ENCODE measurements at places on chromosomes 1 and 21.

GRCh38 chr1:204834336-204834735, 36.3 kb upstream of the NFASC start:
- DNase-seq = no peak

GRCh38 chr21:27498025-27498424, 531.1 kb upstream of the ADAMTS5 start:
- DNase-seq = no peak

- no peak for DNase-seq
Measured at GRCh38 chr21:31660591-31660990, 1.1 kb downstream of the SOD1 start.

GRCh38 chr1:37284053-37284452, 190.3 kb upstream of the ZC3H12A start:
- DNase-seq = no peak

DNA sequence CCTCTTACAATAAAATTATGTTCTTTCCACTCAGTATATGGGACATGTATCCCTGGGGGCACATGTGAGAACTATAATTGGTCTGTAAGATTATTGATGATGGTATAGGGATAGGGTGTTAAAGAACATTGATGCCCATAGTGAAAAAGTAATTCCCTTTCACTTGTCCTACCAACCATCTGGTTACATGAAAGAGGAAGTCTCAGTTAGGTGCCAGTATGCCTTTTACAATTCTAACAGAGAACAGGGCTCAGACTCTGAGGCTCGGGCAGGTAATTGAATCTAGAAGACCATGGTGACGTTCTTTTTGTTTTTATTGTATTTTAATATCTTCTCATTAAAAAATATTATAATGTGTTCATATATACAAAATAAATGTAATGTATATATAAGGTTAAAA, 113.6 kb downstream of the FGGY start:
- DNase-seq = no peak

GRCh38 chr1:3658231-3658615, 5.9 kb downstream of the TP73 start:
- no peak for DNase-seq

GRCh38 chr1:172885971-172886370, 164.8 kb downstream of the TNFSF18 start:
- DNase-seq = no peak

- DNase-seq = no peak
Measured at GRCh38 chr1:113217447-113218208, 144.6 kb downstream of the LRIG2 start.

- DNase-seq = no peak
Measured at GRCh38 chr1:171597203-171597602, 24.8 kb upstream of the MYOCOS start.

DNA sequence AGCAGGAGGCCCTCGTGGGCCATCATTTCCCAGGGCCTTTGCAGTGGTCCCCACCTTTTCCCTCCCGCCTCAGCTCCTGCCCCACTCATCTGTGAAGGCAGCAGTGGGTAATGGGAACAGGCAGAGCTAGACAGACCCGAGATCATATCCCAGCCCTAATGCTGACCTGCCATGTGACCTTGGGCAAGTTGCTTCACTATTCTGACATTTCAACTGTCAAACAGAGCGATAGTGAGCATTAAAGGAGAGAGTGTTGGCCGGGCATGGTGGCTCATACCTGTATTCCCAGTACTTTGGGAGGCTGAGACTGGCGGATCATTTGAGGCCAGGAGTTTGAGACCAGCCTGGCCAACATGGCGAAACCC, 51.7 kb downstream of the RPS6KA1 start:
- DNase-seq = no peak

- no peak for DNase-seq
Measured at GRCh38 chr21:42012763-42013329, 2.7 kb upstream of the ZBTB21 start.

GRCh38 chr1:31703431-31704270, at the start of gene COL16A1:
COL16A1 (minus strand) TSS chr1:31704017; CDS start chr1:31702193, 1,824 bp downstream.
- no peak for DNase-seq

DNA sequence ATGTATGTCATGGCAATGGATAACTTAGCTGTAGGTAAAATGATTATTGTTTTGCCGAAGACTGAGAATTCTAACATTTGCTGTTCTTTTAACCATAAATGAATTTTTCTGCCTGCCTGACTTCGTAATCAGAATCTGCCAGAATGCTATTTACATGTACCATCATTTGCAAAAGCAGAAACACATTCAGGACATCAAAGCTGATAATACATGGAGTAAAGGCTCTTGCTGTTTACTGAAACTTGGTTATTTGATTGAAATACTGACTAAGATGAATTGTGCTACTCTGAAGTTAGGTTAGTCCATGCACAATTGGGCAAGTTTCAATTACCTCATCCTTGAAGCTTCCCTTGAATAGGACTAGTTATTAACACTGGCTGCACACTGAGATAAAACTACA, 293.8 kb downstream of the PLA2G4A start:
- DNase-seq = no peak

GRCh38 chr21:31282095-31282709, 61.9 kb downstream of the TIAM1 start:
- DNase-seq = no peak

GRCh38 chr1:3564921-3565831, 46.1 kb downstream of the MEGF6 start:
- no peak for DNase-seq

DNA sequence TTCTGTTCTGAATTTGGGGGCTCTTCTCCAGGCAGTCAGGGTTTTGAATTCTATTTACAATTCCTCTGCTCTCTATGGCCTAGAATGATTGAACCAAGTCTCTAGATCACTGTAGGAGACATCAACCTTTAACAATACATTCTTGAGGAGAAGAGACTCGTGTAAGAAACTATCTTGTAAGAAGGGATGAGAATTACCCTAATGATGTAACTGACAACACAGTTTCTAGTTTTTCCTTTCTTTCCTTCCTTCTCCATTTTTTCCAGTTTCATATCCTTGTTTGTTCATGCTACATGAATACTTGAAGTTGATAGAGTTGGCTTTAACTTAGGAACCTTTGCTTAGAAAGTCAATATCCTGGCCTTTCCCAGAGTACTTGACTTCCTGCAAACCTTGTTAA, 1.3 kb upstream of the ATP1A1 start:
- no peak for DNase-seq

DNA sequence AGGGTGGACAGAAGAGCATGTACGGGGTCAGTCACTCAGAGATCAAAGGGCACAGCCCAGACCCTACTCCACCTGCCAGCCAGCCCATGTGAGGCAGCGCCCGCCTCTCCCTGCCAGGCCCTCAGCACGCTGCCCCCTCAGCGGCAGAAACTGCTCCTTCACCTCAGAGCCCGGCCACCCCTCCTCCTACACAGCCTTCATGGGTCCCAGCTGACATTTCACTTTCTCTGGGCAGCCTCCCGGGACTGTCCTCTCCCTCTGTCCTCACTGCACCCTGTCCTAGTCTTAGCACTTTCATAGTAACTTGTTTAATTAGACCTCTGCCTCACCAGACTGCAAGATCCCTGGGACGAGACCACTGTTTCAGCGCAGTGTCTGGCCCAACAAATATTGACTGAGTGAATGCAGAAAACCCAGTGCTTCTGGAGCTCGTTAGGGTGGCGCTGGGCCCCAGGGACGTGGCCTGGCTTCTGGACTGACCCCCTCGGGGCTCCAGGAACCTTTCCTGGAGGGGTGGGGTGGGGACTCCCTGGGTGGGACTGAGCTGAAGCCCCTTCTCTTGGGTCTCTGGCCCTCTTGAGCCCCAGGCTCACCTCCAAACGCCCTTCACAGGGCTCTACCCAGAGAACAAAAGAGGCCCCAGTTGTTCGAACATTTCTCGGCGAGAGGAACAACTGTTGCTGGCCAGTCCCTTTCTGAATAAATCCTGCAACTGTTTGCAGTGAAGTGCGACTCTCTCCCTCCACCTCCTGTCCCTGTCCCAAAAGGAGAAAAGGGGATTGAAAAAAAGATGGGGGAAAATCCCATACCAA, 114.9 kb downstream of the CASZ1 start:
- no peak for DNase-seq

- no peak for DNase-seq
Measured at GRCh38 chr1:78255383-78255782, 209.6 kb downstream of the GIPC2 start.

DNA sequence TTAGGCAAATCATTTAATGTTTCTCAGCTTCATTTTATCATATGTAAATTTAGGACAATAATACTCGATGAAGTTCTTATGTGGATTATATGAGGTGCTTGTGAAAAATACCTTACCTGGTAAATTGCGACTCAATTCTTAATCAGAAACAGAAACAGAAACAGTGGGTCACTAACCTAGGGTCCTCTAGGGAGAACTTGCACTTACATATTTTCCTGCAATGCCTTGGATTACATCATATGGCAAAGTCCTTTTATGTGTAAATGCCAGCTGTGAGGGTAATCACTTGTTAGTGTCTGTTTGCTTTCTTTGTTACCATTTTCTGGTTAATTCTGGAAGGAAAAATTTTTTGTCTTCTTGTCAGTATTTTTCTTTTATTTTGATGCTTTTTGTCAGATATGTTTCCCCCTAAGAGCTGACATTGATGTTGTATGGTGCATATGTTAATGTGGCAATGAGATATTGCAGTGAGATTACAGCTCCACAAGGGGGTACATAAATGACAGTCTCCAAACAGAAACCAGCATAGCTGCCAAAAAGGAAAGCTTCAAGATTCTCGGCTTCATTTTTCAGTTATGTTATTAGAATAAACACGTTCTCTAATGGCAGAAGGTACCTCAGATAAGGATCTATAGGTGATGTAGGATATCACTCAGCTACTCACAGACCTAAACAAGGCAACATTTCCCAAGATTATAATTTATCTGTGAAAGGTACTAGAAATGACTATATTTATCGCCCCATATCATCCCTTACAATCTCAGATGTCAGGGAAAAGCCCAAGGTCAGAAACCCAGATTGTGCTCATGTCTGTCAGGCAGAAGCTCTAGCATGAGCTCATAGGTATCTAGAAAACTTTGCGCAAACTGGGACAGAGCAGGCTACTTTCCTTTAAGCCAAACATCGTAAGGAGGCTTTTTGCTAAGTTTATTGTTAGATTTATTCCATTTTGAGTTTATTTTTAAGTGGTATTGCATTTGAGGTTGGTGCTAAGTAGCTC, 119.9 kb downstream of the FASLG start:
- no peak for DNase-seq

DNA sequence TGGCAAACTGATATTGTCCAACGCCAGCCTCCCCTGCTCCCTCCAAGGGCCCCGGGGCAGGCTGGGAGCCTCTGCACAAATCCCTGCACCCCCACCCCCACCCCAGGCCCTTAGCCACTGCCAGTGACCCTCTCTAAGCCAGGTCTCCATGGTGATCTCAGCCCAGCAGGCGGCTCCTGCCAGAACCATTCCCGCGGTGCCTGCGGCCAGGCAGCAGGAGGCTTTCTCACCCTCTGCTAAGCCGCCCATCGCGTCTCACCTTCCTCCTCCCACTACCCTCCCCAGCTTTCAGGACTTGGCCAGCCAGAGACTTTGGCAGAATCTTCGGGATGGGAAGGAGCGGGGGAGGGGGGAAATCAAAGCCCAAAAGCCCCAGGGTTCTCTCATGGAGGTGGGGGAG, 46.8 kb upstream of the WASF2 start:
- no peak for DNase-seq

GRCh38 chr1:168504064-168504837, 39.5 kb downstream of the XCL2 start:
- DNase-seq = no peak

GRCh38 chr1:184116287-184116686, 64.8 kb downstream of the TSEN15 start:
- no peak for DNase-seq

GRCh38 chr21:27817074-27817473, 850.2 kb upstream of the ADAMTS5 start:
- no peak for DNase-seq

- DNase-seq = no peak
Measured at GRCh38 chr1:77605246-77606026, 77.0 kb downstream of the ZZZ3 start.

DNA sequence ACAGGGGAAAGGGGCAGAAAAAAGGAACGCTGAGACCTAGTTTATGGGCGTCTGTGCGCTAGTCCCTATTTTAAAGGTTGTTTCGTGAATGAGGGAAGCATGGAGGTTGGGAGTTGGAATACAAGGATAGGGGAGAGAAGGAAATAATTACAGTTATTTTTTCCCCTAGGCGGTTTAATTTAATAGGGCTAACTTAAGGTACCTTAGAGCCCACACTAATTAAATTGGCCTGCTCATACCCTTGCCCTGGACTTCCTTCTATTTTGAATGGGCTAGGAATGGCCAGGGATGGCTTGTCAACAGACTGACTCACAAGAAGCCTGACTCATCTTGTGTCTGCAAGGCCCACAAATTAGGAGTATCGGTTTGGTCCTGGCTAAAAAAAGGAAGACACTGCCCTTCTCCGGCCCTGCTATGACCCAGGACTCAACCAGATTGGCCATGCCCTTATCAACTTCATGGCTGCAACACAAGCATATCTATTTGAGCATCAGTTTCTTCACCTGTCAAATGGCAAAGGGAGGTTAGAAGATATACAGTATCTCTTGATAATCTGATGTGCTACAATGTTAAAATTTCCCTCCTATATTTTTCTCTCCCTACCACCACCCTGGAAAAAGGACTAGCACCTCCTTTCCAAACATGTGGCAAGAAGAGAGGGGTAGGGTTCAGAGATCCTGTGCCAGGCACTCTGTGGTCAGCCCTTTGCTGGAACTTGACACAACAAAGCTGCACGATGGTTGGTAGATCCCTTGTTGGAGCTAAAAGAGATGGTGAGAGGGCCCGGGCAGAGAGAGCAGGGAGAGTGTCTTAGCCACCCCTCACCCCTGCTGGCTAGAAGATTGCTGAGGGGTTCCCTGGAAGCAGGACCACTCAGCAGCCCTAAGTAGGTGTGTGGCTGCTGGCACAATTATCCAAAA, 2.2 kb upstream of the SSBP3 start:
- DNase-seq = no peak

DNA sequence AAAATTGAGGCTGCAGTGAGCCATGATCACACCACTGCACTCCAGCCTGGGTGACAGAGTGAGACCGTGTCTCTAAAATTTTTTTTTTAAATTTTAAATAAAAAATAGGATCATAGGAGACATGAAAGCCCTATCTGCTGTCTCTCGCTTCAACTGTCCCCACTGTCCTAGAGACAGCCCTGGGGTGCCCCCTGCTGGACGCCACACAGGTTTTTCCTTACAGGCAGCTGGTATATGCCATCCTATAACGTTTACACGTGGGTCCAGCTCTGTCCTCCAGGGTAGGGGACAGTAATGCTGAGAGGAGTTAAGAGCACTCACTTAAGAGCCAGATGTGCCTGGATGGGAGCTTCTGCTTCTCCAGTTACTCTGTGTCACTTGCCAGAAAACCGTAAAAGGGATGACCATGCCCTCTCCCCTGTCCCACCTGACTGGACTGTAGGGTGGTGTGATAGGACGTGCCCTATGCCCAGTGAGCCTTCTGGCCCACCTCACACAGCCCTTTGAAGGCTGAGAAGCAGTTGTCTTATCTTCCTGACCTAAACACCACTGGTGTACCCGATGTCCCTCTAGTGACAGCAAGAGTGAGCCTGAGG, 8.5 kb downstream of the FBXO2 start:
- peak; percentile 12 for DNase-seq

DNA sequence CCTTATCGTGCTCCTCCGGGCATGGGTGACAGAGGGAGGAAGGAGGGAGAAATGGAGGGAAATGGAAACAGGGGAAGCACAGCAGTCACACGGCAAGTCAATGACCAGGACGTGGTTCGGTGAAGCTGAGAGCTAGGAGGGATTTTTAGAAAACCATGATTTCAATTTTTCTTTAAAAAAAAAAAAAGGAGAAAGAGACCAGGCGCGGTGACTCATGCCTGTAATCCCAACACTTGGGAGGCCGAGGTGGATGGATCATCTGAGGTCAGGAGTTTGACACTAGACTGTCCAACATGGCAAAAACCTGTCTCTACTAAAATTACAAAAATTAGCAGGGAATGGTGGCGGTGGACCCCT, 776 bp upstream of the TNFRSF9 start:
- no peak for DNase-seq

Measured in NCI-H2081 treated with DMSO at 0.1 percent for 48 hours (cell line).